ENCODE measurements at places on chromosomes 2 and 18.

DNA sequence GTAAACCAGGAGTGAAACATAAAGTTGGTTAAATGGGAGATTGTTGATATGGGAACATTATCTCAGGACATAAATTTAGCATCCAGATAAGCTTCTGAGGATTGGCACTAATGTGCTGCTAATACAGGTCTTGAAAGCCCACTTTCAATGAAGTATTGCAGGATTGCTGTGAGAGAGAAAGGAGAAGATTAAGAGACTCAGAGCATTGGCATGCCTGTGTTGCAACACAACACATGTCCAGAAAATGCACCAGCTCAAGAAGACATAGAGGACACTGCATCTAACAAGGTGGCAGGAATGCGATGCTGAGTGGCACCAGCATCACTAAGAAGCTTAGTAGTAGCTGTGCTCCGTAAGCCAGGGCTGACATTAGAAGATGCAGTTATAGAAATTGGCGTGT, 728.9 kb downstream of the SUCLG1 start:
- no peak for DNase-seq

DNA sequence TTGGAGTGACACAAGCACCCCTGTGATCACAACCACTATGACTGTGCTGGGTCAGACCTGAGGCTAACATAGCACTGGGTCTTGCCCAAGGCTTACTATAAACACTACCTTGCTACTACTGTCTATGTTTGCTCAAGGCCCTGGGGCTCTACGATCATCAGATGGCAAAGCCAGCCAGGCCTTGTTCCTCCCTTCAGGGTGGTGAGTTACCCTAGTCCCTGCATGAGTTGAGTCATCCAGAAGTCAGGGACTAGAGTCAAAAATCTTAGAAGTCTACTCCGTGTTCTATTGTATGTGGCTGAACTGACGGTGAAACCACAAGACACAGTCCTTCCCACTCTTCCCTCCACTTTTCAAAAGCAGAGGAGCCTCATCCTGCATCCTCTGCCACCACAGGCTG, 551.2 kb upstream of the FSIP2 start:
- no peak for DNase-seq

GRCh38 chr2:44351088-44351487, 10.2 kb downstream of the PREPL start:
- no peak for DNase-seq

DNA sequence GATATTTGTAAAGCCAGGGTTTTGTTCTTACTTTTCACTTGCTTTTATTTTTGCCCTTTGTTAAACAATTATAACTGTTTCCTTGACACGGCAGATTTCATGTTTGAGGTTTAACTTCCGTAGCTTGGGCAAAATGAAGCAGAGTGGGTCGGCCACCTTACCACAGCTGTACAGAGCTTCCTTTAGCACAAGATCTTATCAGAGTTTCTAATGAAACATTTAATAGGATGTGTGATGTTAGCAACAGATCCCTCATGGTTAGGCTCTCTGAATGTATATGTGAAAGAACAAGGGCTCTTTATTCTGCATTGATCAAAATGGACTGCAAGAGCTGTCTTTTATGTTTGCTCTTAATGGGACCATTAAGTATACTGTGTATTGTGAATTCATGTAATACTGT, 22.3 kb downstream of the RNF125 start:
- peak; percentile 21 for DNase-seq

DNA sequence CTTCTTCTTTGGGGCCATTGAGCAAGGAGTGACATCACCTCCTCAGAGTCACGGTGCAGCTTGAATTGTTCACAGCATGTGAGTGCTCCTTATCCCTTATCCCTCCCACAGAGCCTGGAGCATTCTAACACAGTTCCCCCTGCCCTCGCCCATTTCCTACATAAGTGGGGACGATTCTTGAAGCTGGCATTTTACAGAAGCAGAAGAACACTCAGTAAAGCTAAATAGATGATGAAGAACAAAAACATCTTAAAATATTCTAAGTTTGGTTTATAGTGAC, 135.8 kb upstream of the APCDD1 start:
- DNase-seq = no peak

- peak; percentile 58 for DNase-seq
These were observed 7.9 kb upstream of the CKAP2L start for GRCh38 chr2:112772322-112772721.

DNA sequence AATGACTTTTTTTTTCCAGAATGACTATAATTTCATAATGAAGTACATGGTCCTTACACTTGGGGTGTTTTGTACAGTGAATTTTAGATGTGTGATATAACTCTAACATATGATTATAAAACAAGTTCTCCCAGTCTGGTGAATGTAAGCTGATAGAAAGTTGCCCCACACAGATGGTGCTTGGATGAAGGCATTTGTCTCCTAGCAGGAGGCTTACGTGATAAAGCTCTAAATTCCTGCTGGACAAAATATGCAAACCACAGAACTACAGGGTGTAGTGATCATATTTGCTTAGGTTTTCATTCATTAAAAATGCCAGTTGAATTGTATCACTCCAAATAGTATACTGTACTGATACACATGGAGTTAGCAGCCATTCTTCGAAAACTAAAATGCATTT, 85.5 kb downstream of the DSC3 start:
- no peak for DNase-seq

DNA sequence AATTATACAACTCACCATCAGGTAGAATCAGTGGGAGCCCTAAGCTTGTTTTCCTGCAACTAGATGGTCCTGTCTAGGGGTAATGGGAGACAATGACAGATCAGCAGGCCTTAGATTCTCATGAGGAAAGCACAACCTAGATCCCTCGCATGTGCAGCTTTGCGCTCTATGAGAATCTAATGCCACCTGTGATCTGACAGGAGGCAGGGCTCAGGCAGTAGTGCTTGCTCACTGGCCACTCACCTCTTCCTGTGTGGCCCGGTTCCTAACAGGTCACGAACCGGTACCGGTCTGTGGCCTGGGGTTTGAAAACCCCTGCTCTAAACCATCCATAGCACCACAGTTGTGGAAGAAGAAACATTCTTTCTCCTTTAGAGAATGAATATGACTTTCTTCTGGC, 242.8 kb upstream of the CXCR4 start:
- no peak for DNase-seq

- no peak for DNase-seq
These were observed 26.8 kb downstream of the SULT1C2 start for GRCh38 chr2:108315444-108315934.

DNA sequence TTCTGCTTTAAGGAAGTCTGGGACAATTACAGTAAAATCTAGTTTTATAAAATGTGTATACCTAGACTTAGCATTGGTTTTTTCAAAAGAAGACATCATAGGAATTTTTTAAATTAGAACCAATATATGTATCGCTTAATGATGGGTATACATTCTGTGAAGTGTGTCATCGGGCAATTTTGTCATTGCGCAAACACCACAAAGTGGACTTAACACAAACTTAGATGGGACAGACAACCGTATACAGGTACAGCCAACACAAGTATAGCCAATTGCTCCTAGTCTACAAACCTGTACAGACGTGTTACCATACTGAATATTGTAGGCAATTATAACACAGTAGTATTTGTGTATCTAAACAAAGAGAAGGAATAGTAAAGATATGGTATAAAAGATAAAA, 12.7 kb downstream of the MYO1B start:
- DNase-seq = no peak

DNA sequence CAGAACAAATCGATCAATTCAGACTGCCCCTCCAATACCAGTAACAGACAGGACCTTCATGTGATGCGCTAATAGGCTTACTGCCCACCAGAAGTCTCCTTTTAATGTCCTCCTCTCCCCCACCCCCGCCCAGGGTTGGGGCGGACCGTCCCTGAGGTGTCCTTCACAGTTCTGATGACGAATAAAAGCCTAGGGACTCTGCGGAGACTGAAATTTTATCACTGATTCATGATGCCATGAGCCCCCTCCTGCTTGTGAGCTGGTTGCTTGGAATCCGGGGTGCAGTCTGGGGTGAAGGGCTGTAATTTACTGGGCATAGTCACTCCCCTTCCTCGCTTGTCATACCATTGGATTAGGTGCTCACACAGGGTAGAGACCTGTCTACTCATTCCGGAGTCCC, 42.3 kb downstream of the B3GNT2 start:
- DNase-seq = no peak

- DNase-seq = no peak
These were observed 1416.2 kb downstream of the LRP1B start for GRCh38 chr2:140714586-140714985.

DNA sequence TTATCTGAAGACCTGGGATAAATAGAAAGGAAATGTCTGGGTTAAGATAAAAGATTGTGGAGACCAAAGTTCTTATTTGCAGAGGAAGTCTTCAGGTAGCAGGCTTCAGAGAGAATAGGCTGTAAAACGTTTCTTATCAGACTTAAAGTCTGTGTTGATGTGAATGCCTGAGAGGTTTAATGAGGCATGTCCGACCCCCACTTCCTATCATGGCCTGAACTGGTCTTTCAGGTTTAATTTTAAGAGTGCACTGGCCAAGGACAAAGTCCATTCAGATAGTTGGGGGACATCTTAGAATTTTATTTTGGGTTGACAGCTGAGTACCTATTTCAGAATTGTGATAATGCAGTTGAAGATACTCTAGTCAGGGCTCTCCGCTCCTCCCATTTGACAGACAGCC, 92.1 kb downstream of the ATL2 start:
- no peak for DNase-seq

DNA sequence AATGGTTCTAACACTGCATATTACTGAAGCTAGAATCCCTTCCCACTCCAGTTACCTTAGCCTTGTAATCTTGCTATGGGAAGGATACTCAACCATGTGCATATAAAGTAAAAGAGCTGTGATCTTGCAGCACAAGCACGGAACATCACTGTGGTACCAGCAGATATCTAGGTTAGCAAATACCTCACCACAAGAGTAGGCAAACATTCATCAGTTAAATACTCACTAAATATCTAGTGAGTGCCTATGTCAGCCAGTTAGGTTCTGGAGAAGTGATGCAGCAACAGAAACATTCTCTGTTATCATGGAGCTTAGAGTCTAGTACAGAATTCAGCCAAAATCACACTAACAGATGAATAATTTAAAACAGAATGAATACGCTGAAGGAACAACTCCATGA, 349.6 kb upstream of the UBE2E3 start:
- DNase-seq = no peak

GRCh38 chr2:34104601-34105000, 505.5 kb upstream of the FAM98A start:
- DNase-seq = no peak

DNA sequence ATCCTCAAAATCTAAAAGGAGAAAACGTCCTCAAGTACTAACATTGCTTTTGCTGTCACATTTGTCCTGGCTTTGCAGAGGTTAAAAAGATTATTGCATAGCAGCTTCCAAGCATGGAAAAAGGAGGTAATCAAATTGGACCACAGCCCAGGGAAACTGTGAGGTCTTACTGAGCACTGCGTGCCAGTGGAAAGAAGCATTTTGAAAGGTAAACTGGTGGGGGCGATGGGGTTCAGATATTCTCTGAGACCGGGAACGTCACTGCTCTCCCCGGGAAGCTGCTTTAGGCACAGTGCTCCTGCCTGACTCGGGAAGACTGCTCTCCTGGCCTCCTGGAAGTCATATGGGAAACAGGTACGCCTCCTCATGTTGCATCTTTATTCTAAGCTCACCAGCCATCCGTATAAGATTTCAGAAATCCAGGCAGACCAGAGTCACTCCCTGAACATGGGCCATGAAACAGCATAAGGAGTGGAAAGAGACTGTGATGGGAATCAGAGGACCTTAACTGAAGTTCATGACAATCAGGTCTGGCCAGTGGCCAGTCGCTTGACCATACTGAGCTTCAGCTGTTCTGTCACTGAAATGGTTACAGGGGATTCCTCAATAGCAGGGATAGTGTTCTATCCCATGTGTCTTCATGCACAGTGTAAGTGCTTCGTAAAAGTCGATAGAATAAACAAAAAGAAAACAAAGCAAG, 284.1 kb downstream of the TRIB2 start:
- DNase-seq = no peak

DNA sequence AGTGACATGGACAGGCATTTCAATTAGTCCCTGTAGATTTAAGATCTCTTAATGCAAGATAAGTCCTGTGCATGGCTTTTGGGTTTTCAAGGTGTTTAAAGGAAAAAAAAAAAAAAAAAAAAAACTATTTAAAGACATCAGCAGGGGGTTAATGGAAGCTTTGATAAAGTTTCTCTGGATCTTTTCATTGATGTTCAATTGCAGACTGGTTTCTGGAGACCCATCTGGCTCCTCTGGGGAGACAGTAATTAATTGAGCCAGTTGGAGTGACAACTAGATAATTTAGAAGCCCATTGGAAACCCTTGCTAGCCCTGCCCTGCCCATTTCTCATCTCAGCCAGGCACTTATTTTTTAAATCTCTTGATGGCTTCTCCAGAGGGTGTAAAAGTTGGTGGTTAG, 98.7 kb downstream of the EPHA4 start:
- no peak for DNase-seq

DNA sequence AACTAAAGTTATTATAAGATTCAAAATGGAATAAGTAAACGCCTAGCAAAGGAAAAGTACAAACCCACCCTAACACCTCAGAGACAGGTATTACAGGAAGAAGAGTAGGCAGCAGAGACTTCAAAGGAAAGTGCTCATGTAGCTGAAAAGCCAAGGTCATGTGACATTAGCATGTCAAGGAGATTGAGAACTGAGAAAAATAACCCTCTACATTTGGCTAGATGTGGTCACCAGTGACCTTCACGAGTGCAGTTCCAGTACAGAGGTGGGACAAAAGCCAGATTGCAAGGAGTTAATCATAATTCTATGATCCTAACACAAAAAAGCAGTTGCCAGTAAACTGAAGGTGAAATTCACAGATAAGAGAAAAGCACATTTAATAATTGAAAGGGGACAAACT, 252.7 kb downstream of the ZEB2 start:
- peak; percentile 65 for DNase-seq

- peak; percentile 85 for DNase-seq
These were observed at the start of gene NLRC4 for GRCh38 chr2:32264422-32265105. NLRC4 (minus strand) TSS chr2:32264886; CDS start chr2:32256775, 8,111 bp downstream.

- DNase-seq = no peak
These were observed 8.5 kb upstream of the LBH start for GRCh38 chr2:30222636-30223360.

DNA sequence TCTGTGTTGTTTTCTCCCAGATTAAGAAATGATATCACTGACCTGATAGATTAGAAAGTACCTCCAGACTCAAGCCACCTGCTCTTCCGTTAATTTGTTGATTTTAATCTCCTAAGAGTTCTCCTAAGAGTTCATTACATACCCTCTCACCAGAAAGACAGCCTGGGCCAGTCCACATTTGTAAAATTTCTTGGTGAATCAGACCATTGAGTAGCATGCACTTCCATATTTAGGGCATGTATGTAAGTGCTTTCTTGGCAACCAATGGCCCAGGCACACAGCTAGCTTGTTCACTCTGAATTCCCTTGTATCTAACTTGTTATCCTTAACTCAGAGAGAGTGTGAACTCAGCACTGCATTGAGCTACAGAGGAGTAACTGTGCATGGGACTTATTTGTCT, 158.1 kb upstream of the ACAA2 start:
- DNase-seq = no peak

GRCh38 chr2:78718473-78718872, 307.0 kb upstream of the REG3G start:
- no peak for DNase-seq
